Ovary (tissue), 10 donors: ENCODE measurements at places on chromosomes 2 and 18.
A peak's percentile ranks its signal among the peaks of the same experiment; 100 is the strongest.

DNA sequence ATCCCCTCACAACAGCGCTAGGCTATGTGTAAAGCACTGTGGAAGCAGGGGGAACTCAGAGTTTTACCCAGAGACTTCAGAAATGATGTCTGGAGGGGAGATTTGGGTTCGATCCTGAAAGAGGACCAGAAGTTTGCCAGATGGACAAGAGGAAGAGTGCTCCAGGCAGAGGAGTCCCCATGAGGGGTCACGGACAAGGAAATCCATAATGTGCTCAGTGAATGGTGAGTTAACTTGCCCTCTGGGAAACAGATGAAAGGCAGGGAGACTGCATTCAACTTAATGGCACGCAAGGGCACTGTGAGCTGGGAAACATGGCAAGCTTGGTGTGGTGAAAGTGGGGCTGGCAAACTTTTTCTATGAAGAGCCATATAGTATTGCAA, 6.0 kb upstream of the ASAP2 start:
- DNase-seq: no peak

DNA sequence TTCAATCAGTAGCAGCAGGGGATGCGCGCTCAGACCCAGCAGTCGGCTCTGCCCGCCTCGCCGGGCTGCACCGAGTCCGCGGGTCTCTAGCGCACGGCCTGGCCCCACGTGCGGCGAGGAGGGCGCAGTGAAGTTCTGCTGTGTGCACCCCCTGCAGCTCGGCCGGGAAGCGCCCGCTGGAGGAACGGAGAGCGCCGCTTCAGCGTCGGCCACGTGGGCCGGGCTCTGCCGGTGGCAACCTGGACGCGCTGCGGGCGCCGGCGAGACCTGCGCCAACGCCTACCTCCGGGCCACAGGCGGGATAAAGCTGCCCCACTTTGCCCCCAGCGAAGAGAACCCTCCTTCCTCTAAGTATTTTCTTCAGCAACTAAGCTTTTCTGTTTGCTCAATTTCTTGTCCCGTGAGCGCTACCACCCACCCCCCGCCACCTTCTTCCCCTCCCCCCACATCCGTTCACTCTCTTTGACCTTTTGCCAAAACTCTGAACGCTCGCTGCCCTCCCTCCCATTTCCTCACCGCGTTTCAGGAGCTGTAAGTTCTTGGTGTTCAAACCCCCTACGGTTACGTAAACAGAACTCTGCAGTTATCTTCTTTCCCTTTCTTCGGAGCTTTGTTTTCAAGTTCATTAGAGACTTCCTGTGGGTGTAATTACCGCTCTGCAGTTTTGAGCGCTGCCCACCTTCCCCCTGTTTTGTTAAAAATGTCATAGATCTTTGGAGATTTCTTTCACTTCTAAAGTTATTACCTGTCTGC, 42.6 kb upstream of the EDAR start:
- DNase-seq: peak; percentile 10

DNA sequence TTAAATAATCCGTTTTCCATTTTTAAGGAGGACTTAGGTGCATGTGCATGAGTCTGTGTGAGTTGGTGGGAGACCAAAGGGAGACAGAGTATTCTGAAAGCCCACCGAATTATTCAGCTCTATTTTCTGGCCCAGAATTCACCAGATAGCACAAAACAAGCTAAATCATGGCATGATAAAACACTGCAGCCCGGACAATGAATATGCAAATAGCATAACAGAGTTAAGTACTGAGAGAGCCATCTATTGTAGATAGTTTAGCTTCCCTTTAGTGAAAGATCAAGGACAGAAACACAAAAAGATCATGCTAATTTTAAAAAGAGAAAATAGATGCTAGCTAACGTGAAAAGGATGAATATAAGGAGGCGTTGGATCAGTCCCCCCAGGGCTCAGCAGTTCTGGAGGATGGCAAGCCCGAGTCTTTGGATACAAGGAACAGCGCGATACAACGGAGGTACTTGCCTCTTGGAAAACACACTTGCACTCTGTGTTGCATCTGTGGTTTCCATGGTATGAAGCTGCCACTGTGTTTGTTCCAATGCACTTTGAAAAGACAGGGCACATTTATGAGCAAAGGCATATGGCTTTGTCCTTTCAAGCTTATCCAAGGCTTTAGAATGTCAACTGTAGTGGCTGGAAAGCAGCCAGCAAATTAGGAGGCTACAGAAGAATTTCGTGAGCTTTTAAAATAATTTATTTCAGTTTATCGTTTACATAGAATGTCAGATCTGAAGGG, 119.9 kb downstream of the LYPD1 start:
- no peak for DNase-seq

- peak; percentile 58 for DNase-seq
Observed at GRCh38 chr2:74845217-74845751, 11.4 kb downstream of the HK2 start.

DNA sequence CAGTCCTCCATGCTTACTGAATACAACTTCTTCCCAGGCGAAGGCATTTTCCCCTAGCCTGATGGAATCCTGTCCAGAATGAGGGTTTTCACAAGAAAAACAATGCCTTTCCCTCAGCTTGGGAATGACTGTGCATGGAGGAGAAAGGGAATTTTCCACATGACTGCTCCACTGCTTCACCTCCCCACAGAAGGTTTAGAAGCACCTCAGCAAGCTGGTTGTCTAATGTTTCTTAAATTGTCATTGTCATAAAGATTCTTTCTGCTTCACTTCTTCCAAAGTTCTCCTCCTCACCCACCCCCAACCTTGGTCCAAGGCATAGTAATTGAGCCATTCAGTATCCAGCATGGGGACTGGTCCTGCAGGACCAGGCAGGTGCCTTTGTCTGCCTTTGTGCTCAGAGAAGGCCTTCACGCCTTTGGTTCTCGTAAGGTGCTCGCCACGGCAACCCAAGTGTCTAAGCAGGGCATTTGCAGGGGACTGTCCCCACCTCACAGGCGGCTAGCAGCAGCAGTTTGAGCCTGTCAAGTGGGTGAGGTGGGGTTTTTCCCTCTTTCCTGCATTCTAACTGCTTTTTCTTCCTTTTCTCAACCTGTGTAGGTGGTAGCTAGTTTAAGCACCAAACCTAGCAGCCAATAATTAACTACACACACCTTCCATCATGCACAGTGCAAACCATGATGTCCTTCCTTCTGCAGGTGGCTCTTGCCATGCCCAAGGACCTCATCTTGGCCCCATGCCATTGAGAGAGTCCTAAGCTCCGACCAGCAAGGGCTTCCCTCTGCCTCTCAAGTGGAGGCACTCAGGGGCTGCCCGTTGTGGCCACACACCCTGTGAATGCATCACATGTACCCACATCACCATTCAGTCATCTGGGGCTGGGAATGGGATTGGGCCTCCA, 65.7 kb upstream of the BCL2L11 start:
- DNase-seq: no peak

DNA sequence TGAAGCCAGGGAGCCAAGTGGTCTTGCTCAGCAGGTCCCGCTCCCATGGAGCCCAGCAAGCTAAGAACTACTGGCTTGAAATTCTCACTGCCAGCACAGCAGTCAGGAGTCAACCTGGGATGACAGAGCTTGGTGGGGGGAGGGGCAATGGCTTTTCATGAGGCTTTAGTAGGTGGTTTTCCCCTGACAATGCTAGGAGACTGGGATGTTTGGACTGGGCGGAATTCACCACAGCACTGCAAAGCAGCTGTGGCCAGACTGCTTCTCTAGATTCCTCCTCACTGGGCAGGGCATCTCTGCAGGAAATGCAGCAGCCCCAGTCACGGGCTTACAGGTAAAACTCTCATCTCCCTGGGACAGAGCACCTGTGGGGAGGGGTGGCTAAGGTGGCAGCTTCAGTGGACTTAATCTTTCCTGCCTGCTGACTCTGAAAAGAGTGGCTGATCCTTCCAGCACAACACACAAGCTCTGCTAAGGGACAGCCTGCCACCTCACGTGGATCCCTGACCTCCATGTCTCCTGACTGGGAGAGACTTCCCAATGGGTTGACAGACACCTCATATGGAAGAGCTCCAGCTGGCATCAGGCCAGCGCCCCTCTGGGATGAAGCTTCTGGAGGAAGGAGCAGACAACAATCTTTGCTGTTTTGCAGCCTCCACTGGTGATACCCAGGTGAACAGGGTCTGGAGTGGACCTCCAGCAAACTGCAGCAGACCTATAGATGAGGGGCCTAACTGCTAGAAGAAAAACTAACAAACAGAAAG, 349.7 kb upstream of the ST6GAL2 start:
- no peak for DNase-seq

DNA sequence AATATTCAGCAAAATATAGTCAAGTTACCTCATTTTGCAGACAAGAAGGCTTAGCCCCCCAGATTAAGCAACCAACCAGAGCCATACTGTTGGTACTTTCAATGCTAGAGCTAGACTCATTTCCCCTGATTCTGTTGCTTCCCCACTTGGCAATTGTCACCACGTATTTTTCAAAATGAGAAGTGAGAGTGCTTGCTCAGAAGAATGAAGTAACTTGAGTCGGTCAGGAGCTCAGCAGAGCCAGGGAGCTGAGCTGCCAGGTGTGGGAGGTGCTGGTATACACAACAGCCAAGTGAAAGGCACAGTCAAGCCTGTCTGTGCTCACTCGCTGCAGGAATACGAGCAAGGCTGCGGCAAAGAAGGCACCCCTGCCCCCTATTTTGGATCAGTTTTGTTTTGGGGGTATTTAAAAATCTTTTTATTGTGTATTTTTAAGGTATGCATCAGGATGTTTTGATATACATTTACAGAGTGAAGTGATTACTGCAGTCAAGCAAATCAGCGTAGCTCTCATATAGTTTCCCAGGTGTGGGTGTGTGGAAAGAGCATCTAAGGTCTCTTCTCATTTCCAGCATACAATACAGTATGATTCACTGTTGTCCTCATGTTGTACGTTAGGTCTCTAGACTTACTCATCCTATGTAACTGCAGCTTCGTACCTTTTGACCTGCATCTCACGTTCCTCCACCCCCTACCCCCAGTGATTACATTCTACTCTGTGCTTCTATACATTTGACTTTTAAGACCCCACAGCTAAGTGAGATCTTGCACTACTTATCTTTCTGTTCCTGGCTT, 62.4 kb downstream of the MRPS9 start:
- DNase-seq: no peak

DNA sequence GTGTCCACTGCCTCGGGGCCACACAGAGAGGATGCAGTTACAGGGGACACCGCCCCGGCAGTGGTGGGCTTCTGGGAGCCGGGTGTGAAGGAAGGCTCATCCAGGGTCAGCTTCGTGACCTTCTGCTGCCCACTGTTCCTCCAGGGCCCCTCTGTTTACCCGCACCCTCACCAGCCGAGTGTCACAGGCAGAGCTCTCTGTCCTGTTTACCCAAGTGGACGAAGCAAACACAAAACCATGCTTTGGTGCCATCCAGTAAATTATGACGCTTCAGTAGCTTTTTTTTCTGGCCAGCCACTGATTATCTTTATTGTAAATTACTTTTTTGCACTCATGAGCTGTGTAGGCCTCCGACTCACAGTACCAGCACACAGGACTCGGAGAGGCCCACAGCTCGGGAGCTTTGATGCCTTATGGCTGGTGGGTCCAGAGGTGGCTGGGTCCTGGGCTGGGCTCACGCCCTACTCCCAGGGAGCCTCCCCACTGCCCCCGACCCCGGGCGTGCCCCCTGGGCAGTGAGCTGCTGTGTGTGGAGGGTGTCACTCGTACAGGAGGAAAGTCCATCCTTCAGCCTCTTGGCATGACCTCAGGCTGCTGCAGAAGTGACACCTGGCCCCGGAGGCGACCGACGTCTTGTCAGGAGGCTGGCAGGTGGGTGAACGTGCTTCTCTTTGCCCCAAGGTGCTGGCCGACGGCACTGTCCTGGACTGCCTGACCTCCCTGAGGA, 9.8 kb downstream of the D2HGDH start:
- no peak for DNase-seq
